ENCODE measurements at places on chromosomes 1 and 21.

GRCh38 chr1:33895396-33895795 lies 31.5 kb downstream of the HMGB4 start:
- DNase-seq, result no peak

DNA sequence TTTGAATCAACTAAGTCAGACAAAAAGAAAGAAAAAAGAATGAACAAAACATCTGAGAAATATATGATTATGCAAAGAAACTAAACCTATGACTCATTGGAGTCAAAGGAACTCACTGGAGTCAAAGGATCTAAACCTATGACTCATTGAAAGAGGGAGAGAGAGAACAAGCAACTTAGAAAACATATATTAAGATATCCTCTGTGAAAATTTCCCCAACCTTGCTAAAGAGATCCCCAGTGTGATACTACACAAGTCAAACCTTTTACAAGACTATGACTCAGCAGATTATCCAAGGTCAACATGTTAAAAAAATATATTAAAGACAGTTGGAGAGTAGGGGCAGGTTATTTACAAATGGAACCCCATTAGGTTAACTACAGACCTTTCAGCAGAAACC lies 1538.3 kb downstream of the NCAM2 start:
- no peak for DNase-seq

DNA sequence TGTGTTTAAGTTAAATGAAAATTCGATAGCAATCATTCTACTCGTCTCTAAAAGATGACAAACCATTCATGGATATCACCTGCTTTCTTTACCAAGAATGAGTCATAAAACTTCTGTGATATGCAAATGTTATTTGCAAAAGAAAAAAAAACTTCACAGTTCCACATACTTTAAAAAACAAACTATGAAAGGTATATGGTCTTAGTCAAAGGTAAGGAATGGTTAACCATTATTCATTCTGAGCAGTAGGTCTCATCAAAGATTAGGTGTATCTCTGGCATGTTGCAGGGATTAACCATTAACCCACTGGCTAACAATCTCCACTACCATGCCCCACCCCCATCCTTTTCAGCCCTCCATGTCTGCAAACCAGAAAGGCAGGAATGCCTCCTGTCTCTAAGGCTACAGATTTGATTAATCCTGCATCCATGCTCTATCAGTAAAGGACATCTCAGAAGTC lies 44.4 kb downstream of the PTPN14 start:
- no peak for DNase-seq

GRCh38 chr1:59541891-59542290 lies 245.0 kb downstream of the FGGY start:
- DNase-seq, result no peak

DNA sequence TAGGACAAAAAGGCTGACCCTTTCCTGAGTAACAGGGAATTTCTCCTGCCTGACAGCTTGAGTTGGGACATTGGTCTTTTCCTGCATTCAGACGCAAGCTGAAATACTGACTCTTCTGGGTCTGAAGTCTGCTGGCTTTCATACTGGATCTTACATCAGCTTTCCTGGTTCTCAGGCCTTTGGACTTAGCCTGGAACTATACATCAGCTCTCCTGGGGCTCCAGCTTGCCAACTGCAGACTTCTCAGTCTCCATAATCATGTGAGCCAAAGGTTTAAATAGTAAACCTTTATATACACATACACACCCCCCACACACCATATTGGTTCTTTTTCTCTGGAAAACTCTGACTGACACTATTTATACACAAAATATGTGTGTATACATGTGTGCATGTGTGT lies 59.0 kb upstream of the KCND3 start:
- no peak for DNase-seq

GRCh38 chr1:182309631-182310351 lies 81.8 kb downstream of the GLUL start:
- DNase-seq, result peak; percentile 10

DNA sequence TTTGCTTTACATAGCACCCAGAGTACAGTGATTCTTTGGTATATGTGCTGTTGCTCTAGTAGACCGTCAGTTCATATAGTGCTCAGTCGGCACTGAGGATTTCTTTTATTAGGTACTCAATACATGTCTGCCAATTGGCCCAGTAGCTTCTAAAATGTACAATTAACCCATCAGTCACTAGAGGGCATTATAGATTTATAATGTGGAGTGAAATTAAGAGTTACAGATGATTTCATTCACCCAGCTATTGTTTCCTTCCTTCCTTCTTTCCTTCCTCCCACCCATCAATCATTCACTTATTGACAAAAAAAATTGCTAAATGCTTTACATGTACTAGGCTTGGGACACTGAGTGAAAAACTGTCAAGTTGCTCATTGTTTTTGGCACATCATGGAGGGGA lies 263.6 kb upstream of the USP24 start:
- no peak for DNase-seq

All from nephron progenitor cell (in vitro differentiated cells).